Spleen (tissue), 13 donors: ENCODE measurements at places on chromosomes 2 and 18.

DNA sequence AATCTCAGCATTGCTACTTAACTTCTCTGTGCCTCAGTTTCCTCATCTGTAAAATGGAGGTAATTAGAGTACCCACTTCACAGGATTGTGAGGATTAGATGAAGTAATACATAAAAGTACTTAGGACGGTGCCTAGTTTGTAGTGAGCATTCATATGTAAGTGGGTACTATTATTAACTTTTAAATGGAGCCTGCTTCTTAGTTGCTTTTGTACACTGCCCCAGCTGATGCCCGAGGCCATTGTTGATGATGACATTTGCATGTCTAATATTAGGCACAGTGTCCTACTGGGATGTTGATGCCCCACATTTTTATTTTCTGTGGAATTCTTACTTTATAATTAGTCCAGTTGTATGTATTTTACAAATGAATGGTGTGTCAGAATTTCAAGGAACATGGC lies 79.7 kb upstream of the STON1 start:
- H3K36me3 ChIP-seq = peaks cover 46% of the 10 kb centered on the region
- peaks cover 87% of the 10 kb centered on the region for H3K4me1 ChIP-seq
- no peak for DNase-seq
- H3K4me3 ChIP-seq = no peak overlapping the region
- H3K27me3 ChIP-seq = no peaks in the 10 kb centered on the region
- no peak overlapping the region for H3K27ac ChIP-seq

- H3K27ac ChIP-seq = peak overlapping the region; percentile 84
- peaks cover 16% of the 10 kb centered on the region for H3K4me1 ChIP-seq
- DNase-seq = no peak
- peaks cover 14% of the 10 kb centered on the region for H3K36me3 ChIP-seq
These were observed 853 bp downstream of the LANCL1 start for GRCh38 chr2:210475706-210476105.

DNA sequence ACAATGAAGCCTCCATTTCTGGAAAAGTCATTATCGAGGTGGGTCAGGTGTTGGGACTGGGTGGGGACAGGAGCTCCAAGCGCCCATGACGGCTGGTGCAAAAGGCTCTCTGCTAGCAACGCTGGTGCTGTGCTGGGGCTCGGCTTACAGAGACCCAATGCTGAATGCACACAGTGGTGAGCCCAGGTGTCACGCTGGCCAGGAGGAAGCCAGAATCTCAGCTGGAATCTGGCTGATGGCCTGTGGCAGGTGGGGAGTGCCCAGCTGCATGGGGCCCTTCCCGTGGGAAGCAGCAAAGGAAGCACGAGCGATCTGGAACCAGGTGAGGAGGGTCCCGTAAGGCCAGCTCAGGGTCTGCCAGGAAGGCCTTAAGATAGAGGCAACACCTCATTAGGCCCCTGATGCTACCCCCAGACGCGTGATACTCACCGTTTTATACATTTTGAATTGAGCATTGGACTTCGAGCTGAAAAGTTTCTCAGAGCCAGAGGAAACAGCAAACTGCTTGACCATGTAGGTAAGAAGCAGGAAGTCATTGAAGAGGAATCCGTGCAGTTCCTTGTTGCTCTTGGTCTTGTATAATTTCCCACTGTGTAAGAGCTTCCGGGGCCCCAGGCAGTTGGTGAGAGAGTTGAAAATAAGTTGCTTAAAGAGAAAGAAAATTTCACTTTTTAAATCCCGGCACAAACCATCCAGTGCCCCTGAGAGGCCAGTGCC lies 34.7 kb downstream of the FAM228A start:
- no peak overlapping the region for H3K4me3 ChIP-seq
- no peak overlapping the region for H3K27ac ChIP-seq
- no peaks in the 10 kb centered on the region for H3K27me3 ChIP-seq
- no peaks in the 10 kb centered on the region for H3K4me1 ChIP-seq
- no peak for DNase-seq
- H3K36me3 ChIP-seq = peaks cover 88% of the 10 kb centered on the region

- H3K27ac ChIP-seq = no peak overlapping the region
- H3K4me1 ChIP-seq = no peaks in the 10 kb centered on the region
- no peak for DNase-seq
- no peak overlapping the region for H3K4me3 ChIP-seq
- H3K27me3 ChIP-seq = no peaks in the 10 kb centered on the region
These were observed 84.5 kb downstream of the POU3F3 start for GRCh38 chr2:104938231-104938941.

DNA sequence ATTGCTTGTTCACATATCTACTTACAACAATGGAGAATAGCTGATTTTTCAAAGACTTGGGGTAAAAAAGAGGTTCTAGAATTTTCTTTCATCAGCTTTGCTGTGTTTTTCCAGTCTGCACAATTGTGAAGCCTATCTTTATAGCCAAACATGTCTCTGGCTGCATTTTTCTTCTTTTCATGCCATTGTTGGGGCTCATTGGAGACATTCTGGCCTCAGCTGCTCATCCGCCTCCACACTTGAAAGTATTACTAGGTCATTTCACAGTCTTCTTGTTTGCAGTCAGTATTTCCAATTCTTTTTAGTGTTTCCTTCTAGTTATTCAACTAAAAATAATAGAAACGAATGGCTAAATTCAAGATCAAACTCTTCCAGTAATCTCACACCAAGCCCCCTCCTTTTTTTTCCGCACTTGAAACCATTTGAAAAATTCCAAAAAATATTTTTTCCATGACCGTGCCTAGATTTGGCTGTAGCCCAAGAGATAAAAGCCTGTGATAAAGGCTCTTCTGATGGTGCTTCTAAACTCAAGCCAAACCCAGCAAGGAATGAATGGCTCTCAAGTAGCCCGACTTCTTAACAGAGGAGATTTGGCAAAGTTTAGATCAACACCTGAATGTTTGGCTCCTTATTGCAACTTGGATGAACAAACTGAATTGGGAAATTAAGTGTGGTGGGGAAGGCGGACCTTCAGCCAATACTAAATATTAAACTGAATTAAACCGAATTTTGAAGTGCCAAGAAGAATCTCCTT lies 103.4 kb downstream of the NRP2 start:
- DNase-seq = no peak
- H3K36me3 ChIP-seq = no peaks in the 10 kb centered on the region
- H3K27ac ChIP-seq = no peak overlapping the region
- no peaks in the 10 kb centered on the region for H3K4me1 ChIP-seq

DNA sequence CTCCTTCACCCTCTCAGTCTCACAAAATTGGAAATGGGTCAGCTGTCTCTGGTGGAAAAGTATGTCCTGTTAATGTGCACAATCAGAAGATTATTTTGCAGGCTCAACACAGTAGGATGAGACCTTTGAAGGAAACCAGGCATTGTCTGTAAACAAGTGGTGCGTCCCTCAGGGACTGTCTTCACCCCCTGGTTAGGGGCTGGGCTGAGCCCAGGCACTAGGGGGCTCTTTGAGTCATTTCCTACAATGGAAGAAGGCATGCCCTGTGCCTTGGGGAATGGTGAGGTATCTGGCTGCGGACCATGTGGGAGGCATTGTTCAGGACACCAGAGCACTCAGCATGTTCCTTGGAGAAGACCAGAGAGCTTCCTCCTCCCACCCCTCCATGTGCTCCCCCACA lies 26.8 kb downstream of the PKDCC start:
- no peaks in the 10 kb centered on the region for H3K27me3 ChIP-seq
- no peak overlapping the region for H3K27ac ChIP-seq
- peaks cover 9% of the 10 kb centered on the region for H3K4me1 ChIP-seq

- peak overlapping the region; percentile 40 for H3K27ac ChIP-seq
- no peaks in the 10 kb centered on the region for H3K27me3 ChIP-seq
- H3K36me3 ChIP-seq = no peaks in the 10 kb centered on the region
- DNase-seq = no peak
- H3K4me3 ChIP-seq = no peak overlapping the region
- H3K4me1 ChIP-seq = no peaks in the 10 kb centered on the region
These were observed 137.1 kb upstream of the TACR1 start for GRCh38 chr2:75336451-75336850.

DNA sequence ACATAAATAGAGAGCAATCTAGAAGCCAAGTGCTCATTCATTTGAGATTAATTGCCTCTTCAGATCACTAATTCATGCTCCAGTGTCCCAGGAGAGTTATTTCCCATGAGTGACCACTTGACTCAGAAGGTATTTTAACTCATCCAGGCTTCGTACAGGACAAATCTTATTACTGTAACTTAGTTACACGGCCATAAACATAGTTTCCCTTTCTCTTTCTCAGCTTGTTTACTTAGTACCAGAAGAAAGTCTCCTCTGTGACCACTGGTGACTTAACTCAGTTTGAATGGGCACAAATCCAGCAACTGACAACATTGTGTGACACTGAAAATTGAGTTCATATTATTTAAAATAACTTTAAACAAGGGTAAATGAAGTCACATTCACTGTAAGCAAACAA lies 25.3 kb downstream of the MMADHC start:
- no peaks in the 10 kb centered on the region for H3K27me3 ChIP-seq
- peaks cover 28% of the 10 kb centered on the region for H3K4me1 ChIP-seq
- no peak overlapping the region for H3K4me3 ChIP-seq
- H3K27ac ChIP-seq = no peak overlapping the region
- DNase-seq = no peak
- peaks cover 4% of the 10 kb centered on the region for H3K36me3 ChIP-seq

DNA sequence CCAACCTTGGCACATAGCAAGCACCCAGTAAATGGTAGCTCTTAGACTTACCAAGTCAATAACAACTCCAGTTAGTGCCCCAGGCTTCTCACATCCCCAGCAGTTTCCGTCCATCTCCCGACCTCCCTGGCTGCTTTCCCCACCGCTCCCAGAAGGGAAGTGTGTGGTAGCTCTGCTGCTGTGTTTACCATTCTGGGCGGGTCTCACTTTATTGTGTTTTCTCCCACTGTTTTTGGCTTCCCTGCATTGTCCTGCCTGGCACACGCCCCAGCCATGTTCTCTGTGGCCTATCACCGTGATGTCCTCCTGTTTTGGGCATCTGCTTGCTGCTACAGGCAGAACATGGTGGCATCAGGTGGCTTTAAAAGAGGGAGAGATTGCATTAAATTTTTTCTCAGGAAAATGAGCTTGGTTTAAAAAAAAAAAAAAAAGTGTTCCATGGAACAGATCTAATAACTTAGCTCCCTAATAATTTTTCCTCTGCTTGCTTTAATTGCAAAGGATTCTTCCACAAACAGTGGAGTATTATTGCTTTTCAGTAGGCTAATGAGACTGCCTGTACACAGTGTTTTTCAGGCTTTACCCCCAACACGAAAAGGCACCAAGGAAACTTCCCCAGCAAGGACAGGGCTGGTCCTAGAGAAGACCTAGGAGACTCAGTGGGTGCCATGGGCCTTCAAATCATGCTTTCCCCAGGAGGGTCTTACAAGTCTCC lies 8.0 kb upstream of the COX7A2L start:
- H3K4me1 ChIP-seq = no peaks in the 10 kb centered on the region
- H3K27ac ChIP-seq = peak overlapping the region; percentile 44
- H3K36me3 ChIP-seq = no peaks in the 10 kb centered on the region
- no peaks in the 10 kb centered on the region for H3K27me3 ChIP-seq
- no peak overlapping the region for H3K4me3 ChIP-seq

DNA sequence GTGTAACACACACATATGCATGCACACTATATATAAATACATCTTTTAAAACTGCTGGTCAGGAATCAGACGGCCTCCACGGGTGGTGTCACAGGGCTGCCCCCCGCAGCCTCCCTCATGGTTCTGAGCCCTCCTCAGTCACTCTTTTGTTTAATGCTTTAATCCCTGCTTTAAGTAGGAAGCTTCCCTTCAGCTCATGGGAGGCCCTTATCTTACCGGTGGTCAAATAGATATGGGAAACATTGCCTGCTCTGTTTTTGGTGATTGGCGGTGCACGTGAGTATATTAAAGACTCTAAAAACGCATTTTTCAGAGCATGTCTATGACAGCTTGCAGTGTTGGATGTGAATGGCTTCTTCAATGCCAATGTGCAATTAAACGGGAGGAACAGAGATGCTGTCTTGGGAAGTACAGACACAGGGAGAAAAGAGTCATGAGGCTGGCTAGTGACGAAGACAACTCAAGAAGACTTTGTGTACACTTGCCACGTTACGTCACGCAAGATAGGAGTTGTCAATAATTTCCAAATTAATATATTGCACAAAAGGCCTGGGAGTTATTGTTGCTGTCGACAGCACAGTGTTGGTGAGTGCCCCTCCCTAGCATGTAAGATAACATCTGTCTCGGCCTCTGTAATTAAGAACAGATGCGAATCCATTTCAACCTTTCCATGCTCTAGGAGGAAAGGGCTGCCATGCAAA lies 23.3 kb downstream of the GNLY start:
- no peak overlapping the region for H3K27ac ChIP-seq
- H3K36me3 ChIP-seq = no peaks in the 10 kb centered on the region
- DNase-seq = no peak
- no peaks in the 10 kb centered on the region for H3K27me3 ChIP-seq

GRCh38 chr2:56084111-56084901 lies 99.5 kb upstream of the CCDC85A start:
- H3K36me3 ChIP-seq = no peaks in the 10 kb centered on the region
- DNase-seq = no peak
- no peak overlapping the region for H3K4me3 ChIP-seq
- no peaks in the 10 kb centered on the region for H3K27me3 ChIP-seq
- no peaks in the 10 kb centered on the region for H3K4me1 ChIP-seq

GRCh38 chr2:240594511-240595380 lies 8.2 kb downstream of the CAPN10 start:
- no peaks in the 10 kb centered on the region for H3K4me1 ChIP-seq
- no peak overlapping the region for H3K4me3 ChIP-seq
- H3K36me3 ChIP-seq = no peaks in the 10 kb centered on the region
- no peaks in the 10 kb centered on the region for H3K27me3 ChIP-seq

DNA sequence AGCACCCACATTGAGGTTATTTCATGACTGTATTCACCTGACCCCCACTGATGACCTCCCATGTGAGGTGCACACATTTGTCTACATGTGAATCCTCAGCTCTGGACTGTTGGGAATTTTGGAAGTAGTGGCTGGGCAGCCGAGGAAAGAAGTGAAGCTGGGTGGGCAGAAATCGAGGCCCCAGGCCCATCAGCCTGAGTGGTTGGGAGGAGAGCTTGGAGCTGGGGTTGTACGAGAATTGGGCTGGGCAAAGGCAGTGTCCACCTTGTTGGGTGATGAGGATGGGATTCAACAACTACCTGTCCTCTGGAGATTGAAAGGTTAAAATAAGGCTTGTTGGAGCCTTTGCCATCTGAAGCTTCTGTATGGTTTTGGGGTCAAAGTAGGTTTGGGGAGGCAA lies 35.8 kb downstream of the AGAP1 start:
- no peak for DNase-seq
- H3K27me3 ChIP-seq = no peaks in the 10 kb centered on the region
- no peak overlapping the region for H3K27ac ChIP-seq
- peaks cover 6% of the 10 kb centered on the region for H3K4me1 ChIP-seq
- no peak overlapping the region for H3K4me3 ChIP-seq
- H3K36me3 ChIP-seq = no peaks in the 10 kb centered on the region

GRCh38 chr2:219886615-219887014 lies 259.2 kb downstream of the SLC4A3 start:
- H3K4me3 ChIP-seq = no peak overlapping the region
- DNase-seq = no peak
- no peak overlapping the region for H3K27ac ChIP-seq
- no peaks in the 10 kb centered on the region for H3K4me1 ChIP-seq
- peaks cover 5% of the 10 kb centered on the region for H3K27me3 ChIP-seq

- no peak for DNase-seq
- H3K27me3 ChIP-seq = peaks cover 35% of the 10 kb centered on the region
- H3K27ac ChIP-seq = no peak overlapping the region
- no peaks in the 10 kb centered on the region for H3K36me3 ChIP-seq
- H3K4me1 ChIP-seq = peaks cover 24% of the 10 kb centered on the region
These were observed 12.8 kb downstream of the ALPG start for GRCh38 chr2:232419245-232420072.

GRCh38 chr2:65479524-65479923 lies 47.1 kb upstream of the SPRED2 start:
- H3K27ac ChIP-seq = no peak overlapping the region
- no peaks in the 10 kb centered on the region for H3K27me3 ChIP-seq
- no peaks in the 10 kb centered on the region for H3K4me1 ChIP-seq
- no peaks in the 10 kb centered on the region for H3K36me3 ChIP-seq
- no peak overlapping the region for H3K4me3 ChIP-seq

- H3K36me3 ChIP-seq = no peaks in the 10 kb centered on the region
- H3K4me1 ChIP-seq = peaks cover 19% of the 10 kb centered on the region
- DNase-seq = peak; percentile 79
- peak overlapping the region; percentile 89 for H3K27ac ChIP-seq
These were observed 725 bp upstream of the ANKRD53 start for GRCh38 chr2:70977605-70978205.
